ENCODE measurements at places on chromosomes 16 and 17. TPM values are rescaled to one million over a fixed set of nuclear protein-coding genes. Genes with fewer than 3 reads are reported as not detected.

The EIF3CL gene
- total RNA-seq, result 143 TPM

The OR1E2 gene
- not detected for total RNA-seq

The NPIPB6 gene
- not detected for total RNA-seq

The KRTAP2-3 gene
- total RNA-seq, result not detected

The PDILT gene
- not detected for total RNA-seq

The TAC4 gene
- total RNA-seq, result not detected

- H3K4me1 ChIP-seq, result no peaks in the 10 kb centered on the region
- no peaks in the 10 kb centered on the region for H3K27me3 ChIP-seq
- H3K36me3 ChIP-seq, result no peaks in the 10 kb centered on the region
- peak overlapping the region; percentile 20 for H3K27ac ChIP-seq
Measured at GRCh38 chr16:12178251-12178990, 201.9 kb downstream of the SNX29 start.

- DNase-seq, result peak; percentile 25
- no peaks in the 10 kb centered on the region for H3K4me1 ChIP-seq
- no peaks in the 10 kb centered on the region for H3K36me3 ChIP-seq
- H3K27me3 ChIP-seq, result no peaks in the 10 kb centered on the region
- peak overlapping the region; percentile 93 for H3K4me3 ChIP-seq
Measured at GRCh38 chr17:54968988-54969332, 395 bp downstream of the STXBP4 start.

- no peak for DNase-seq
- H3K4me1 ChIP-seq, result no peaks in the 10 kb centered on the region
- H3K4me3 ChIP-seq, result no peak overlapping the region
- no peaks in the 10 kb centered on the region for H3K36me3 ChIP-seq
- no peaks in the 10 kb centered on the region for H3K27me3 ChIP-seq
Measured at GRCh38 chr16:57071831-57072582, 20.4 kb upstream of the CPNE2 start.

DNA sequence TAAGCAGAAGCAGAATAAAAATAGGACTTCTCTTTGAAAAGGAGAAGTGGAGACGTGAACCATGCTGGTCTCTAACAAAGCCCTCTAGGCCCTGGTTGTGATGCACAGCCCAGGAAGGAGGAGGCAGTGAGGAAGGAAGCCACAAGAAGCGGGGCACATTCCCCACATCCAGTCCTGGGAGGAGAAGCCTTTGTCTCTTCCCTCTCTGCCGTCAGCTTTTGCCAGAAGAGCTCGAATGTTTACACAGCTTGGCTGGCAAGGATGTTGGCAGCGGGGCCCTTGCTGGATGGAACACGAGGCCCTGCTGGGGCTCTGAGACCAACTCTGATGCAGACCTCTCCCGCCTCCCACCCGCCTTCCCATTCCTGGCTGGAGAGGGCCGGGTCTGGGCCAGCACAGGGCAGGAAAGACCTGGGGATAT is 91.3 kb downstream of the MAF start:
- DNase-seq, result peak; percentile 81
- no peaks in the 10 kb centered on the region for H3K27me3 ChIP-seq
- no peaks in the 10 kb centered on the region for H3K4me1 ChIP-seq
- H3K36me3 ChIP-seq, result no peaks in the 10 kb centered on the region

DNA sequence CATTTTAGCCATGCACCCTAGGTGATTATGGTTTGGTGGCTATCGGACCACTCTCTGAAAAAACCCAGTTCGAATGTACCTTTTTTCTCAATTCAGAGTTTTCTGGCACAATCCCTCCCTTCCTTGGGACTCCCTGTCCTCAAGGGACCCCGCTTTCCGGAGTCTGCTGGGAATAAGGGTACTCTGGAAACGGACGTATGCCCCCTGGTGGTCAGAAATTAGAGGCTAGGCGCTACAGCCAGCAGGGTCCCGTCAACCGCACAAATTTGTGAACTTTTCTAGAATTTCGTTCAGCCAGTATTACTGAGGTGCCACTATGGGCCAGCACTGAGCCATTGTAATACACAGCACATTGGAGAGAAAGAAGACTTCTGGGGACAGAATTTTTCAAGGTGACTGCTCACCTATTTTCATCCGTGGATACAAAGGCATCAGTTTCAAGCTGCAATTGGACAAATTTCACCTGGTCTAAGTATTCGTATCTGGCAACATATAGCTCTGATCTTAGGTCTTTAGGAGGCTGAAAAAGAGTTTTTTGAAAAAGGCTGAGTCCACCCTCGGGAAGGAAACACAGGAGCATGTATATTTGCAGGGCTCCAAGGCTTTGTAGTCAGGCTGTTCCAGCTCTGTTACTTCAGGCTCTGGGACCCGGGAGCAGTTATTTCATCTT is 27.1 kb upstream of the CRYBA1 start:
- no peak overlapping the region for H3K4me3 ChIP-seq
- H3K27ac ChIP-seq, result no peak overlapping the region
- no peaks in the 10 kb centered on the region for H3K4me1 ChIP-seq
- H3K36me3 ChIP-seq, result no peaks in the 10 kb centered on the region
- DNase-seq, result peak; percentile 56

DNA sequence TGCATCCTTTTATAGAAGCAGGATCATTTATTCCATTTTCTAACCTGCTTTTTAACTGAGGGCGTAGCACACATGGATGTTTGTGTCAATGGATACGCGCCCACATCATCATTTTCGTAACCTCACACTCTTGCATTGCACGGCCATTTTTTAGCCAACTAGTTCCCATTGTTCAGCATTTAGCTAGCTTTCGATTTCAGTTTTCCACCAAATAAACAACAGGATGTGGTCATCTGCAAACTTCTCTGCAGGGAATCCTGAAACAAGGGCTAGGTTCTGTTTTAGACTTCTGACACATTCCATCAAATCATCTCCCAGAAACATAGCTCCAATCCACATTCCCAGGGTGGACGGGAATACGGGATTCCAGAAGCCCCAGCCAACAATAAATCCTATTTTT is 6.4 kb downstream of the CYB561 start:
- H3K27me3 ChIP-seq, result no peaks in the 10 kb centered on the region
- H3K36me3 ChIP-seq, result no peaks in the 10 kb centered on the region
- peak overlapping the region; percentile 30 for H3K4me3 ChIP-seq
- H3K27ac ChIP-seq, result peak overlapping the region; percentile 72
- H3K4me1 ChIP-seq, result peaks cover 18% of the 10 kb centered on the region
- DNase-seq, result no peak

GRCh38 chr17:81066771-81067315 is 31.9 kb downstream of the BAIAP2 start:
- no peaks in the 10 kb centered on the region for H3K27me3 ChIP-seq
- H3K4me3 ChIP-seq, result no peak overlapping the region
- H3K27ac ChIP-seq, result no peak overlapping the region

DNA sequence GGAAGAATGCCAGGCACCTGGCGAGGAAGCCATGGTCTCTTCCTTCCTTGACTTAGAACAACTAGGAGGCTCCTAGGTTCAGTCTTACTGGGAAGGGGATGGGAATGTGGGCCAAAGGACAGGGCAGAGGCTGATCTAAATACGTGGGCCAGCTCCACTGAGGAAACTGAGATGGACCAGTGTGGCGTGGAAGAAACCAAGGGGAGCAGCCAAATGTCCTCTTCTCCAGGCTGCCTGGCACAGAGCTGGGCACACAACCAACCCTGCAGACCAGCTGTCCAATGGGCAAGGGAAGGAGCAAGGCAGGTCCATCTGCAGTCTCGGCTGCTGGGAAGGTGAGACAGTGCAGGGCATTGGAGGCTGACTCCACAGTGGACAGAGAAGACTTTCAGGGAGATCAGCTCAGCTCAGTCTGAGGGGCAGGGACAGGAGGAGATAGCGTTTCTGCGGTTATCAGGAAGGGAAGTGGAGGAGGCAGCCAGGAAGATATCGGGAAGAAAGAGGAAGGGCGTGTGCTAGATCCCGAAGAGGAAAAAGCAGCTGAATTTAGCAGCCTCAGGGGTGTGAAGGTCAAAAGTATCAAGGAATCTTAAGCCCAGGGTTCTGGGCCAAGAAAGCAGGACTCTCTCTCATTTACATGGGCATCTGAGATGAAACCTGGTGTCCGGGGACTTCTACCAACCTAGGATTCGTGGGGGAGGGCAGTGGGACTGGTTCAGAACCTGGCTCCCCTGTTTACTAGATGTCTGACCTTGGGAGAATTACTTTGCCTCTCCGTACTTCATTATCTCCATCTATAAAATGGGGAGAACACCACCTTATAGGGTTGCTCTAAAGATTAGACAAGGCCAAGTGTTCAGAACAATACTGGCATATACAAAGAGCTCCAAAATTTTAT is 1.8 kb downstream of the KIFC3 start:
- peak overlapping the region; percentile 84 for H3K27ac ChIP-seq
- H3K27me3 ChIP-seq, result no peaks in the 10 kb centered on the region
- peak overlapping the region; percentile 4 for H3K4me3 ChIP-seq
- no peaks in the 10 kb centered on the region for H3K36me3 ChIP-seq

DNA sequence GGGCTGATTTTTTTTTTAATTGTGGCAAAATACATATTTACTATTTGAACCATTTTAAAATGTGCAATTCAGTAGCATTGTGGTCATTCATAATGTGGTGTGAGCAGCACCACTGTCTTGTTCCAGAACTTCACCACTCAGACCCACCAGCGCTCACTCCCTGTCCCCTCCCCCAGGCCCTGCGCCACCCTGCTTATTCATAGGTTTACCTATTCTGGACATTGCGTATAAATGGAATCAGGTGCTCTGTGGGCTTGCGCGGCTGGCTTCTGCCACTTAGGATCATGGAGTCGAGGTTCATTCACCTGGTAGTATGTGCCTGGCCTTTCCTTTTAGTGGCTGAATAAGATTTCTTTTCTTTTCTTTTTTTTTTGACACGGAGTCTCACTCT is 59.4 kb downstream of the NT5M start:
- no peaks in the 10 kb centered on the region for H3K27me3 ChIP-seq
- H3K4me3 ChIP-seq, result no peak overlapping the region
- peak overlapping the region; percentile 93 for H3K27ac ChIP-seq
- no peaks in the 10 kb centered on the region for H3K36me3 ChIP-seq

DNA sequence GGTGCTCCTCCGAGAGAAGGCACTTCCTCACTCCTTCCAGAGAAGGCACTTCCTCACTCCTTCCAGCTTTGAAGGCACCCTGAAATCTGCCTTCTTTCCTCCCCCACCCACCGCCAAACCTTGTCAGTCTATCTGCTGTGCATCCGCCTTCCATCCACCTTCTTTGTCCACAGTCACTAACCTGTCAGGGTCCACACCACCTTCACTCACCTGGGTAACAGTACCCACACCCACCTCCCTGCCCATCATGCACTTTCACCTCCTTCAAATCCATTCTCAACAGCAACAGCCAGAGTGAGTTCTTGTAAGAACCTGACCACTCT is 5.2 kb downstream of the CCDC102A start:
- no peaks in the 10 kb centered on the region for H3K27me3 ChIP-seq
- H3K27ac ChIP-seq, result no peak overlapping the region
- no peak for DNase-seq
- H3K36me3 ChIP-seq, result no peaks in the 10 kb centered on the region

DNA sequence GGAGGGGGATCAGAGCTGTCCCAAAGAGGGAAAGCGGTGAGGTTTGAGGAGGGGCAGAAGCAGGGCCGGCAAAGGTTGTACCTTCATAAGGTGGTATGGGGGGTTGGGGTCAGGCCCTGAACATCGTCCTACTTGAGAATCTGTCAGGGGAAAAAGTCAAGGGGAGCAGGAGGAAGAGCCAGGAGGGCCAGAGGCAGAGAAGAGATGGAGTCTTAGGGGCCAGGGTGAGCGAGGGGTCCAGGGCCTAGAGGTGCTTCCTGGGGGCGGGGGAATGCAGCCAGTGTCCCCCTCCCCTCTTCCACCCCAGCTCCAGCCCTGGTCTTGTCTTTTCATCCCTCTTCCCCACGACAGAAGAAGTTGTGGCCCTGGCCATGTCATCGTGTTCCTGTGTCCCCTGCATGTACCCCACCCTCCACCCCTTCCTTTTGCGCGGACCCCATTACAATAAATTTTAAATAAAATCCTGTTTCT is 1.3 kb upstream of the PRRT2 start:
- peak overlapping the region; percentile 70 for H3K4me3 ChIP-seq
- H3K36me3 ChIP-seq, result no peaks in the 10 kb centered on the region
- no peaks in the 10 kb centered on the region for H3K27me3 ChIP-seq
- no peak for DNase-seq

GRCh38 chr16:54142787-54143186 is 143.8 kb downstream of the IRX3 start:
- H3K27me3 ChIP-seq, result no peaks in the 10 kb centered on the region
- DNase-seq, result no peak

- H3K4me1 ChIP-seq, result no peaks in the 10 kb centered on the region
- no peaks in the 10 kb centered on the region for H3K36me3 ChIP-seq
- H3K27ac ChIP-seq, result no peak overlapping the region
- H3K4me3 ChIP-seq, result no peak overlapping the region
Measured at GRCh38 chr17:57499648-57500049, 243.3 kb downstream of the MSI2 start.

GRCh38 chr17:81394921-81395599 is at the start of gene BAHCC1:
TSS of gene BAHCC1 (plus strand) at chr17:81395457. CDS start at chr17:81399740, 4,283 bp downstream.
- no peaks in the 10 kb centered on the region for H3K36me3 ChIP-seq
- peak; percentile 100 for DNase-seq
- H3K4me1 ChIP-seq, result peaks cover 7% of the 10 kb centered on the region
- H3K4me3 ChIP-seq, result peak within 1 kb of the TSS; percentile 60
- H3K27me3 ChIP-seq, result no peaks in the 10 kb centered on the region
- H3K27ac ChIP-seq, result peak within 1 kb of the TSS; percentile 90

GRCh38 chr17:60229188-60229802 is 79.5 kb downstream of the CA4 start:
- H3K4me3 ChIP-seq, result no peak overlapping the region
- no peaks in the 10 kb centered on the region for H3K4me1 ChIP-seq
- no peaks in the 10 kb centered on the region for H3K27me3 ChIP-seq
- no peak overlapping the region for H3K27ac ChIP-seq

- H3K4me3 ChIP-seq, result no peak overlapping the region
- H3K4me1 ChIP-seq, result no peaks in the 10 kb centered on the region
- H3K36me3 ChIP-seq, result no peaks in the 10 kb centered on the region
- H3K27ac ChIP-seq, result no peak overlapping the region
- H3K27me3 ChIP-seq, result no peaks in the 10 kb centered on the region
Measured at GRCh38 chr16:28477311-28477920, 5.3 kb upstream of the NPIPB7 start.

- H3K27ac ChIP-seq, result no peak overlapping the region
- H3K4me1 ChIP-seq, result no peaks in the 10 kb centered on the region
- peaks cover 4% of the 10 kb centered on the region for H3K27me3 ChIP-seq
- no peak overlapping the region for H3K4me3 ChIP-seq
- no peak for DNase-seq
Measured at GRCh38 chr16:1193143-1193824, 31.8 kb downstream of the TPSG1 start.

DNA sequence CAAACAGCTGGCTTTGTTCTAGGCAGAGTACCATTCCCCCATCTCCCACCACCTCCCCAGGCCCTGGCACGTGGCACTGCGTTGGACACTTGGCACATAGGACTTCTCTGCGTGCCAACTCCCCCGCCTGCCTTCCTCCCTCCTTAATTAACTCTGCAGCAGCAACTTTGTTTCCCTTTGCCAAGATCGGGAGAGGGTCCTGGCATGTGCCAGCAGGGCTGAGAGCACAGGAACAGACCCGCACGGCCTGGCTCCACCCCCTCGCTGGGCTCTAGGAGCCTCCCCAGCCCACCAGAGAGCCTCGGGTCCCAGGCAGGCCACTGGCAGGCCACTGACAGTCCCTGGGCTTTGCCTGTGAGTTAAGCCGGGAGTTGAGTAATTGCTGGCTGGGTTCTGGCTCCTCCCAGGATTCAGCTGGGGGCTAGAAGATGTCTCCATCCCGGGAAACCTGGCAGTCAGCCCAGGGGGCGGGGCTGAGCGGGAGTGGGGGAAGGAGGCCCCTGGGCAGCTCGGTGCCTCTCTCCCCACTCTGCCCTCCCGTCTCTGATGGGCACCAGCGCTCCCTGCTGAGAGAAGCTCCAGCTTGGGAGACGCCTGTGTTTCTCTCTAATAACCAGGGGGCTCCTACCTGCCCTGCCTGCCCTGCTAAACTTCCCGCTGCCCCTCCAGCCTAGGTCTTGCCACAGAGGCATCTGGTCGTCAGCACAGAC is 224.0 kb upstream of the TNRC6C start:
- H3K27me3 ChIP-seq, result no peaks in the 10 kb centered on the region
- peaks cover 30% of the 10 kb centered on the region for H3K4me1 ChIP-seq
- DNase-seq, result peak; percentile 83
- H3K36me3 ChIP-seq, result no peaks in the 10 kb centered on the region
- H3K27ac ChIP-seq, result peak overlapping the region; percentile 77

Data from breast epithelium (tissue), 4 donors.